ENCODE measurements at places on chromosomes 3 and 15.

DNA sequence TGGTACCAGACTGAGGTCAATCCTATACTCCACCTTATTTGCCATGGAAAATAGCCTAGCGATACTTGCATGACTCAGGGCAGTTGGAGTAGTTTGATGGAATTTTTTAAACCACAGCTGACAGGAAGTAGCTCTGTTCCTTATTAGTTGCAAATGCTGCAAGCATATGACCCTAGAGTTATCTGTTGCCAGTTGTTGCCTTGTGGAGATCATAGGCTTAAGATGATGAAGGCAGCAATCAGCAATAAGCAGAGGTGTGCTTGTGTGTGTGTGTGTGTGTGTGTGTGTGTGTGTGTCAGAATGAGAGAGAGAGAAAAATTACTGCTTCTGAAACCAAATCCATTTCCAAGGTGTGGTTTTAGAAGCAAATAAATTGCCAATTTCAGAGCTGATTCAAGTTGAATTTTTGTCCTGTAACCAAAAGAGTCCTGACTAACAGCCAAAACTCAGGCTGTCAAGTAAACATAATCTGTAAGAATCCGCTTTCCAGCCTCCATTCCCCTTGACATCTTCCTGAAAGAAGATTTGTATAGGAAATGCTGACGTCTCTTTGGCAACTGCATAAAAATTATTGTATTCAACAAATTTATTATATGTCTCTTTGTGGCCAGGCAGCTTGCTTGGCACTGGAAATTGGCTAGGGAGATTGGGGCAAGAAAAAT lies 141.2 kb downstream of the SERPINI1 start:
- peak; percentile 19 for DNase-seq

DNA sequence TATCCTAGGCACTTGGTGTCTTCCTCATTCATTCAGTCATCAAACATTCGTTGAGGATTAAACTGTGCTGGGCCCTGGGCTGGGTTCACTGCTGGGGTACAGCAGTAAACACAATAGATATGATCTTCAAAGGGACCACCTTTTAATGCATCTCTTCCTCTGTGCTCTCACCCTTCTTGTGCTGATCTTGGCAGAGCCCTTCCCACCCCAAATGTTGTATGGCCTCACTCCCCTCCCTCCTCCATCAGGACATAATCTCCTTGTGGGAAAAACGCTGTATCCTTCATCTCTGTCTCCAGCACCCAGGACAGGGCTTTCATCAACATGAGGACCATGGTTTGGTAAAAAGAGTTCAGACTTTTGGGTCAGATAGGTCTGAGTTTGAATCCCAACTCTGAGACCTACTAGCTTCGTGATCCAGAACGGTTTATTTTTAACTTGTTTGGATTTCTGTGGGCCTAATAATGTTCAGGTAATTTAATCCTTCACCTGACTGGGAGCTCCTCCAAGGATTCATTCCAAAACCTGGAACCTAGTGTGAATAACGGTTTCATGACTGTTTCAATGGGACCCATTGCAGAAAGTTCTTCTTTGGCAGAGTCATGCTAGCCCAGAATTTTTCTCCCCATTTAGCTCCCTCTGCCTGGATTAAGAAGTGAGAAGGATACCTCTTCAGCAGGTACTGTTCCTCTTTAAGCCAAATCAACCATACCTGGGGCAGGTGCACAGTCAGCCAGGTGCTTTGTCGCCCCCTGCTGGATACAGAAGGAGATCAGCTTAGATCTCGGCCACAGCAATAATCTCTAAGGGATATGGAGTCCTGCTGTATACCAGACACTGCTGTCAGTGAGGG lies 5.2 kb upstream of the WNT7A start:
- peak; percentile 17 for DNase-seq

- DNase-seq: no peak
These were observed 75.5 kb downstream of the SCN10A start for GRCh38 chr3:38740537-38740936.

GRCh38 chr3:77606372-77606771 lies 566.5 kb downstream of the ROBO2 start:
- no peak for DNase-seq

GRCh38 chr3:124969963-124970722 lies 35.6 kb upstream of the MUC13 start:
- peak; percentile 12 for DNase-seq
